ENCODE measurements at places on chromosomes 16 and 17.

DNA sequence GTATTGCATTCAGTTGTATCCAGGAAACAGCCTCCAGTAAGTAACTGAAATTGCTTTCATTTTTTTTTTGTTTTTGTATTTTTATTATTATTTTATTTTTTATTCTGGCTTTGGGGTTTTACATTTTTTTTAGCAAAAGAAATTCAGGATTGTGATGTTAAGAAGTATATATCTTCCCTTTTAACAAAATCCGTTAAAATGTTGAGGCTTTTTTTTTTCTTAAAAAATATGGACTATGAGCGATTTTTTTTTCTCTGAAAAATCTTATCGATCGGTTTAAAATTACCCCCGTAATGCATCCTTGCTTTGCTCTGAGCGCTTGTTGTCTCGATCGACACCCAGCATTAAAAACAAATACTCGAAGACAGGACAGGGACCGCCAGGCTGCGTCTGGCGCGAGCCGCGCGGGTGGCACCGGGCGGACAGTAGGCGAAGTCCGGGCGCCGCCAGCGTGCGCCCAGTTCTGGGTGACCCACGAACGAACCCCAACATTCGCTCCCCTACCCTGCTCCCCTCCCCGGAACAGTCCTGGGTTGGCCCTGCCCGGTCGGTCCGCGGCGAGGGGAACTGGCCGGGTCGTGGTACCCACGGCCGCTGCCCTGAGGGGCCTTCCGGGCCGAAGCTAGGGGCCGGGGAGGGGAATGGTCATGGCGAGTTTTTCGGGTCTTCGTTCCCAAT is 482 bp downstream of the BAHCC1 start:
- no peak for DNase-seq

DNA sequence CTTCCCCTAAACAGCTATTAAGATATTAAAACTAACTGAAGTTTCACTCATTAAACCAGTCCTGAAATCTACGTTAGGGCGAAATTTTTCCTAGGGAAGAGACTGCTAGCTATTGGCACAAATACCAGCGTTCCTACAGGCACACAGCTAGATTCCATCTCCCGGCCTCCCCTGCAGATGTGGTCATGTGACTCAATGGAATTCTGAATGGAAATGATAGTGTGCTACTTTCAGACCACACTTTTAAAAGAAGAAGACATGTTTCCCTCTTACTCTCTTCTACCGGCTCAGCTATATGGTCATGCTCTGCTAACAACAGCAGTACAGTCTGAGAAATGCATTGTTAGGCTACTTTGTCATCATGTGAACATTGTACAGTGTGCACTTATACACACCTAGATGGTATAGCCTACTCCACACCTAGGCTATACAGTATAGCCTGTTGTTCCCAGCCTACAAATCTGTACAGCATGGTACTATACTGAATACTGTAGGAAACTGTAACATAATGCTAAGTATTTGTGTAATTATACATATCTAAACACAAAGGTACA is 31.4 kb downstream of the OGFOD1 start:
- DNase-seq: no peak

GRCh38 chr17:62616993-62617893 is 10.2 kb upstream of the MRC2 start:
- DNase-seq: no peak

DNA sequence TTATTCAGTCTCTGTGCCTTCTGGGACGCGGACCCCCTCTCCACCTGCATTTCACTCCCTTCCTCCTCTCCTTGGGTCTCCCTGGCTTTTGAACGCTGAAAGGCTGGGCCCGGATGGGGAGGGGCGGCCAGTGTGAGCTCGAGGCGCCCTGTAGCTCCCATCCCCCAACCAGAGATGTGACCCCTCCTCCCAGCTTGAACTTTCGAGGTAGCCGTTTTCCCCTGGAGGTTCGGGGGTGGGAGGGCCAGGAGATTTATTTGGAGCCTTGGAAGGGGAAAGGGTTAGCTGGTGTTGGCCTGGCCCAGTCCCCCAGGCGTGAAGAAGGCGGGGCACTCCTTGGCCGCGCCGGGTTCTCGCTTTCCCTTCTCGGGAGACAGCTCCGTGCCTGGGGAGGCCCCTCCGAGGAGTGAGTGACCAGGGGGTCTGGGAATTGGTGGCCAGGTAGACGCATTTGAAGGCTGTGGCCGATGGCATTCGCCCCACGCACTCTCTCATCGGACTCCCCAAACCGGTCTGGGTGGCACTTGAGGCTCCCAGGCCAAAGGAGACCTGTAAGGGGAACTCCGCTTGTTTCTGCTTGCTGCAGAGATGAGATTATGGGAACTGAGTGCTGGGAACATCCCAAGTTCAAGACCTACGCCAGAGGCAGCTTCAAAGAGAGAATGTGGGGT is 942 bp downstream of the LDAF1 start:
- peak; percentile 11 for DNase-seq

- no peak for DNase-seq
These were observed 108.5 kb downstream of the PCTP start for GRCh38 chr17:55859301-55859795.

GRCh38 chr17:2018716-2019510 is 6.2 kb downstream of the RTN4RL1 start:
- no peak for DNase-seq

- no peak for DNase-seq
These were observed 11.0 kb upstream of the MVD start for GRCh38 chr16:88673716-88674379.

DNA sequence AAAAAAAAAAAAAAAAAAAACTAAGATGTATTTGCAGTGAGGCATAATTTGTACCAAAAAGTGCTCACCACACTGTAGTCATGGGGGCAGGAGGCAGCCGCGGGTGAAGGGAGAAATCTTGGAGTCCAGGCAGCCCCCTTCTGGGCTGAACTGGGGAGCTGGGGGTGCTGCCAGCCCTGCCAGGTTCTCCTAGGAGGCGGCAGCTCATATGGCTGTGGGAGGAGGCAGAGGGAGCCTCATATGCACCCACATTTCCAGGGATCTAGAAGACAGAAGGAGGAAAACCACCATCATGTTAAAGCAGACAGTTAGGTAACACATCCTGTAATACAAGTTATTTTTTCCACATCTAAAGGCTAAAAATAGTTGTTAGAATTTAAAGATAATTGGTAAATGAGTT is 16.3 kb downstream of the MAPT start:
- no peak for DNase-seq

DNA sequence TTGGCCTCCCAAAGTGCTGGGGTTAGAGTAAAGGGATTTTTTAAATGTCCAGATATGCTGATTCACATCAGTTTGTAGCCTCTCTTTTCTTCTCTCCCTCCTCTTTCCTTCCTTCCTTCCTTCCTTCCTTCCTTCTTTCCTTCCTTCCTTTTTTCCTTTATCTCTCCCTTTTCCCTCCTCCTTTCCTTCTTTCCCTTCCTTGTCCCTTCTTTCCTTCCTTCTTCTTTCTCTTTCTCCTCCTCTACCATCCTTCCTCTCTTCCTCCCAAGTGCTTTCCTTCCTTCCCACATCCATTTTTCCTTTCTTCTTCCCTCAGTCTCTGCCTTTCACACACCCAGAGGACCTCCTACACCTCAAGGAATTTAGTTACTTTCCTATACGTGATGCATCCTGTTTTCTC is 671.8 kb downstream of the HS3ST4 start:
- no peak for DNase-seq

DNA sequence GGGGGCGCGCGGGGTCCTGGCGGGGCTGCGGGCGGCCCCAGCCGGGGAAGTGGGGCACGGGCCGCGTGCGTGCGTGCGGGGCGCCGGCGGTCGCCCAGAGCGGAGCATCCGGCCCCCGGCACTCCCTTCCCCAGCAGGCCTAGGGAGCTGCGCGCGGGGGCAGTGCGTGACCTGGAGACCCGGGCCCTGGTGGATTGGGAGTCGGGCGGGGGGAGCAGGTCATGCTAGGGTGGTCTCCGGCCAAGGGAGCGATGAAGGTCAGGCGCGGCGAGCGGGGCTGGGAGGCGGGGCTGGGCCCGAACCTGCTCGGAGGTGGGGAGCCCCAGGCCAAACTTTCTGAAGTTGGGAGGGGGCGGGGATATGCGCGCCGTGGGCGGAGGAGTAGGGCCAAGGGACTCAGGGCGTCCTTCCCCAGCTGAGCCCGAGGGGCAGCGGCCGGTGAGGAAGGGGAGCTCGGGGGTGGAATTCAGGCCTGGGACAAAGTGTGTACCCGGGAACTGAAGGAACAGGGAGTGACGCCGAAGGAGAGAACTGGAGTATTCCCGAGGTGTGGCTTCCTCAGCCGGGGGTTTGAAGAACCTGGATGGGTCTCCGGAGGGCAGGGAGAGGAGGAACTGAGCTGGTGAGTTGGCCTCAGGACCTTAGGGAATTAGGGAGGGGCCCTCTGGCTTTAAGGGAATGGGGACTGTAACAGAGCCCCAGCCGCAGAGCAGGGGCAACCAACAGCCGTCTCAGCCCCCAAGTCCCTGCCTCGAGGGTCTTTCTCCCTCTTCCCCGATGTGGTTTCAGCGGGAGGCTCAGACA is 589 bp downstream of the XYLT2 start:
- DNase-seq: peak; percentile 17

- DNase-seq: no peak
These were observed 193.5 kb upstream of the KIF2B start for GRCh38 chr17:53629188-53629587.

GRCh38 chr17:48624544-48625494 is 1.3 kb downstream of the HOXB9 start:
- no peak for DNase-seq

GRCh38 chr16:1413684-1414531 is 596 bp downstream of the UNKL start:
- peak; percentile 65 for DNase-seq

DNA sequence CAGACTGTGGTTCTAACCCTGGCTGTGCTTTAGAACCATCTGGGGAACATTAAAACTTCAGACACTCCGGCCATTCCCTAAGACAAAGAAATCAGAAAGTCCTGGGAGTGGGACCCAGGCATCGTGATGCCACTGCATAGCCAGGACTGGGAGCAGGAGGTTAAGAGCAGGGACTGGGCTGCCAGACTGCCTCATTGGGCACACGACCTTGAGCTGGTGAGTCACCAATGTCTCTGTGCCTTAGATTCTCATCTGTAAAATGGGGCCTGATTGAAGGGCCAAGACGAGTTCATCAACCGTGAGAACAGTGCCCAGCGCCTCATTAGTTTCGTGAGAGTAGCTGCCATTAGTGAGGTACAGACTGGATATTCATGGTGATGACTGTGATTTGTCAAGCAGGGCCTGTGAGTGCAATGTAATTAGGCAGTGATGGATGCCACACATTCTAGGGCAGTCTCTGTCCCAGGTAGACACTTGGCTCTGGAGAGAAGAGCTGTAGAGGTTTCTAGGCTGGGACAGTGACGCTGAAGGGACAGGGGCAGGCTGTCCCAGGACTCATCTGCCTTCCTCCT is 196.8 kb downstream of the NTN1 start:
- DNase-seq: no peak

DNA sequence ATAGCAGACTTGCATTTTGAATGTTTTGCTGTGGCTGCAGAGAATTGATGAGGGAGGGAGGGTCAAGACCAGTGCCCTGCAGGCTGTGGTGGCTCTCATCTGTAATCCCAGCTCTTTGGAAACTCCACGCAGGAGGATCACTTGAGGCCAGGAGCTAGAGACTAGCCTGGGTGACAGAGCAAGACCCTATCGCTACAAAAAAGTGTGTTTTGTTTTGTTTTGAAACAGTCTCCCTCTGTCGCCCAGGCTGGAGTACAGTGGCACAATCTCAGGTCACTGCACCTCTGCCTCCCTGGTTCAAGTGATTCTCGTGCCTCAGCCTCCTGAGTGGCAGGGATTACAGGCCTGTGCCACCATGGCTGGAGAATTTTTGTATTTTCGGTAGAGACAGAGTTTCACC is 1.9 kb upstream of the UBE2G1 start:
- DNase-seq: no peak

GRCh38 chr16:3745751-3746355 is 28.5 kb upstream of the TRAP1 start:
- DNase-seq: no peak

DNA sequence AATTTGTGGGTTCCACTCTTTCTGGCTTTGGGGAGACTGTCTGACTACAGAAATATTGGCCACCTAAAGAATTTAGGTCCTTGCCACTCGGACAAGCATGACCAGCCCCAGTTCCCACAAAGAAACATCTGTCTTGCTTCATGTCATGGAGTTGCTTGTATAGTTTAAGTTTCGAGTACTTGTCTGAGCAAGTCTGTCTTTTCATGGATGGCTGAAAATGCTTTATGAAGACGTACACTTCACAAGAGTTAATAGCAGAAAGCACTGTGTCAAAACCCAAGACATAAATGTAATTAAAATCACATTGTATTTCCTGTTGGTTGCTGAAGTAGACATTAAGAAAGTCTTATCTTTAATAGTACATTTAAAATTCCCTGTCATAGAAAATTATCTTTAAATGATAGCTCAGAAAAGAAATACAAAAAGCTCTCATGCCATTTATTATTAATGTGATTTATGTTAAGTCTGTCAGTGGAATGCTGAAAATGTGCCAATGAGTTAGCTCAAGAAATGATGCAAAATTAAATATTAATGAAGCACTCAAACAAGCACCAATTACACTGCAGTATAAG is 29.8 kb upstream of the XYLT2 start:
- DNase-seq: no peak

GRCh38 chr17:2157081-2157480 is 102.2 kb downstream of the HIC1 start:
- DNase-seq: no peak

DNA sequence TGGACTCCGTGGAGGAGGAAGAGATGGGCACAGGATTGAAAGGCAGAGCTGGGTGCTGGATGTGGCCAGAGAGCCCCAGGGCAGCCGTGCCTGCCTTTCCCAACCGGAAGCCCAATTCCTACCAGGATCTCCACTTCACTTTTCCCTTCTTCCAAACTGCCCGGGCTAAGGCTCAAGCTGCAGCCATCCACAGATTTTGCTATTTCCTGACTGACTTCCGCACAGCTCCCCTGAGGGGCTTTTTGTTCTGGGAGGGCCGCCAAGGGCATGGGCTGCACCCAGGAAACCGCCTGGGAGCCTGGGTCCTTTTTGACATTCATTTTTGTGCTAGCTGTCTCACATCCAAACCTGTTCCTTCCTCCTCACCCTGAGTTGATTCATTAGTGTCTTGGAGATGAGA is 4.2 kb downstream of the SHISA6 start:
- no peak for DNase-seq

GRCh38 chr17:16507918-16508533 is 16.0 kb upstream of the LRRC75A start:
- no peak for DNase-seq

- no peak for DNase-seq
These were observed 459 bp upstream of the MARCHF10 start for GRCh38 chr17:62808576-62808970.

- no peak for DNase-seq
These were observed 147.9 kb downstream of the MAF start for GRCh38 chr16:79452671-79453070.

DNA sequence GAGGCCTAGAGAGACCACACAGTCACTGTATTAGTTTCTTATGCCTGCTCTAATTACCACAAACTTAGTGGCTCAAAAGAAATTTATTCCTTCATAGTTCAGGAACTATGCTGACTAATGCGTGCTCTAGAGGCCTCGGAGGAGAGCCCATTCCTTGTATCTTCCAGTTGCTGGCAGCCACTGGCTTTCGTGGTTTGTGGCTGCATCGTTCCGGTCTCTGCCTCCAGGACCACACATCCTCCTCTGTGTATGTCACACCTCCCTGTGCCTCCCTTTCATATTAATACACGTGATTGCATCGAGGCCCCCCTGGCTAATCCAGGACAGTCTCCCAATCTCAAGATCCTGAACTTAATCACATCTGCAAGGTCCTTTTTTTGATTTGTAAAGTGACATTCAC is 16.9 kb upstream of the MYLK3 start:
- DNase-seq: no peak
